Activated CD8-positive, alpha-beta T cell treated with anti-CD3 and anti-CD28 coated beads for 36 hours (primary cell): ENCODE measurements at places on chromosomes 7 and 10. TPM values are rescaled to one million over a fixed set of nuclear protein-coding genes. Genes with fewer than 3 reads are reported as not detected.

- no peak for DNase-seq
Observed at GRCh38 chr7:155458878-155459699, 1.2 kb downstream of the EN2 start.

DNA sequence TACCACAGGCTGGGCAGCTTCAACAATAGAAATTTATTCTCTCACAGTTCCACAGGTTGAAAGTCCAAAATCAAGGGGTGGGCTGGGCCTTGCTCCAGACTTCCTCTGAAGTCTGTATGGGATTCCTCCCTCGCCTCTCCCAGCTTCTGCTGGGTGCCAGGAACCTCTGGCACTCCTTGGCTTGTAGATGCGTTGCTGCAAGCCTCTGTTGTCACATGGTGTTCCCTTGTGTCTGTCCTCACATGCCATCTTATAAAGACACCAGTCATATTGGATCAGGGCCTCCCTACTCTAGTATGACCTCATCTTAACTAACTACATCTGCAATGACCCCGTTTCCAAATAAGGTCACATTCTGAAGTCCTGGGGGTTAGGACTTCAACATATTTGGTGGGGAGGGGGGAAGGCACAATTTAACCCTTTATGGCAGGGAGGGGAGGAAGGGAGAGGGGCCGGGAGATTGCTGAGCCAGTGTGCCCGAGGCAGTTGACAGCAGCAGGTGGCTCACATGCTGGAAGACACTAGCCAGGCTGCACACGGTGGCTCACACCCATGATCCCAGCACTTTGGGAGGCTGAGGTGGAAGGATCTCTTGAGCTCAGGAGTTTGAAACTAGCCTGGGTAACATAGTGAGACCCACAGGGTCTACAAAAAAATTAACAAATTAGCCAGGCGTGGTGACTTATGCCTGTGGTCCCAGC is 18.8 kb downstream of the ZNF282 start:
- DNase-seq: no peak

GRCh38 chr10:80580638-80581468 is 43.2 kb downstream of the SH2D4B start:
- DNase-seq: no peak

DNA sequence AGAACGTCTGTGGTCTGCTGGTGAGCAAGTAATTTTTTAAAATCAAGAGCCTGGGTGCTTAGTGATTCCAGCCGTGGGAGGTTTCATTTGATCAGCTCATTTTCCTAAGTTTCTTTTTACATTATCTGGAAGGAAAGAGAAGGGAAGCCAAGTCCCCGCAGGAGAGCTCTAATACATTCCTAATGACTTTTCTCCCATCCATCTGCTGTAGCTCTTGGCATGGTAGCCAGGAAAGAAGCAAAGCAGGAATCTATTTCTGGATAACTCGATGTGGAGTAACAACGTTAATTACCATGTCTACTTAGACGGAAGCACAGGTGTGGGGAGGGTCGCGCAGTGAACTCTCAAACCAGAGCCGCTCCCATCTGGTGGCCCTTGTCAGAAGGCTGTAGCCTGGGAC is 121.9 kb downstream of the PAXIP1 start:
- no peak for DNase-seq

DNA sequence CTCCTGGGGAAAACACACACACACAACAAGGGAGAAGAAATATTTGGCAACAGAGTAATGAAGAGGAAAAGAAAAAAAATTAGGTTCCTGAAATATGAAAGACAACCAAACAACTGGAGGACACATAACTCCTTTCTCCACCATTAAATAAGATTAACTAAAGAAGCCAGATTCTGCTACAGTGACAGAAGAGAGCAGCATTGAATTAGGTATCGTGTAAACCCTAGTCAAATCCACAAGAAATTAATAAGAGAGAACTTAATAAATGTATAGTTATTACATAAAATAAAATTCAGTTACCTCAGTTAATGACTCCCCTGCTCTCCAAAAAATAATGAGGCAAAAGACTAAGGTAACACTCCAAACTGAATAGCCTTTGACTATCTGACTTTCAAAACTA is 306.7 kb downstream of the CRPPA start:
- no peak for DNase-seq

GRCh38 chr10:70551971-70552422 is 50.5 kb downstream of the PRF1 start:
- DNase-seq: no peak

GRCh38 chr10:124091646-124092249 is 1.6 kb downstream of the CHST15 start:
- peak; percentile 12 for DNase-seq

Gene SHTN1
- not detected for total RNA-seq

- DNase-seq: no peak
Observed at GRCh38 chr10:8594176-8594575, 539.7 kb downstream of the GATA3 start.

- DNase-seq: peak; percentile 97
Observed at GRCh38 chr7:77247206-77247850, 47.7 kb upstream of the FGL2 start.

Gene GPER1
- 0.16 TPM for total RNA-seq

GRCh38 chr10:102147561-102147960 is 4.6 kb upstream of the NOLC1 start:
- DNase-seq: no peak

GRCh38 chr10:58412502-58412961 is 27.3 kb downstream of the TFAM start:
- no peak for DNase-seq

DNA sequence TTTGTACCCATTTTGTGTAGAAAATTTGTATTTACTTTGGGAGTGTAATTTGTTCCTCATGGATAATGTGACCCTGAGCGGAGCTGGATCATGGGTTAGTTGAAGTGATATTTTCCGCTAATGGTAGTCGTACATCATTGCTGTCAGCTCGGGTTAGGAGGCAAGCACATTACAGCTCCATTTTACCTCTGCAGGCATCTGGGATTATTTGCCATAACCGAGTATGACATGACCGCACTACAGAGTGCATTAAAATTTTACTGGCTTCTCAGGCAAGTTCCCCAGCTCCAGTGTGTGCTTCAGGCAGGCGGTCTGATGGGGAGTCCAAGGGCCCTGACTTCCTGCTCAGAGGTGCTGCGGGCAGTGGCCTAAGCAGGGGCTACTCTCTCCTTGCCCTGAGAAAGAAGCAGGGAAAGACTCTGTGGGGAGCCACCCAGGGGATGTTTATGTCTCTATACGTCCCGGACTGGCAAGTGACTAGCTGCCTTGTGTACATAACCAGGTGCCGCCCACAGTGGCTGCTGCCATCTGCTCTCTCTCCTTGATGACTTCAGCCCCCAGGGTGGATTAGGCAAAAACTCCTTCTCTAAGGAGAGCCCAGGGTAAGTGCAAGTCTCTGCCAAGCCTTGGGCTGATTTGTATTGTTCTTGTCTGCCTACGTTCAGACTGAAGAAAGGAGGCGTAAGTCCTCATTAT is 685.3 kb upstream of the GALNT17 start:
- DNase-seq: no peak

- peak; percentile 63 for DNase-seq
Observed at GRCh38 chr10:97673736-97674525, 13.1 kb downstream of the AVPI1 start.

DNA sequence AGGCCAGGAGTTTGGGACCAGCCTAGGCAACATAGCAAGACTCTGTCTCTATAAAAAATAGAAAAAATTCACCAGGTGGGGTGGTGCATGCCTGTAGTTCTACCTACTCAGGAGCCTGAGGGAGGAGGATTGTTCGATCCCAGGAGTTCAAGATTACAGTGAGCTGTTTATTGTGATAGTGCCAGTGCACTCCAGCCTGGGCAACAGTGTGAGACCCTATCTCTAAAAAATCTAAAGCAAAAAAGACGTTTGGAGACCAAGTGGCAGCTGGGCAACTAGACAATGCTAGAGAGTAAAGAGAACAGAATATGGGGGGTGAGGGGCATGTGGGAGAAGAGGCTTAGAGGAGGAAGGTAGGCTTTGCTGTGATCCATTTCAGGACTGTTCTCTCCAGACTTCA is 1.4 kb downstream of the PDSS1 start:
- no peak for DNase-seq

- DNase-seq: no peak
Observed at GRCh38 chr10:17200001-17200911, 1.2 kb downstream of the TRDMT1 start.

GRCh38 chr7:147556317-147556716 is 1034.2 kb upstream of the C7orf33 start:
- DNase-seq: no peak

GRCh38 chr10:50346942-50347341 is 95.6 kb upstream of the ASAH2 start:
- DNase-seq: no peak

DNA sequence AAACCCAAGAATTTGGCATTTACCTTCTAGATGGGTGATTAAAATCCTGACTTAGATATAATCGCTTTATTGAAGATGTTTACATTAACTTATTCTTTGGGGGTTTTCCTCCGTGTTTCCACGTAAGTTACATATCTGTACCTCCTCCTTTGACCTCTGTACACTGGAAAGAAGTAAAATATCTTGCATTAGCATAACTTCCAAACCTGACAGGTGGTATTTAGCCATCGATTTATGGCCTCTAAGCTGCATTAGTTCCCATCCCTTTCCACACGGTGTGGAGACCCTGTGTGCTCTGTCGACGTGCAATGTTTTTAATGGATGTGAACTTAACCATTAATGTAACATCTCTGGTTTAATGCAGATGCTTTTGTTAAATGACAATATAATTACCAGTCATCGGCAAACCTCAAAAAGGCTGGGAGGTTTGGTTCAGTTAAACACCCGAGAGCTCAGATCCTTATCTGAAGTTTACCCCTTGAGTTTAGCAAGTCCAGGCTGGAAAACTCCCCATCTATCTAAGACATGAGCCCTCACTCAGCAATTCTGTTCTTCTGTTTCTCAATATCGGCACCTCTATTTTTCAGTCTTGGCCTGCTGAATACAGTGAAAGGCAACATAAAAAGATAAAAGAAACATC is 295.2 kb downstream of the GATA3 start:
- DNase-seq: no peak

- no peak for DNase-seq
Observed at GRCh38 chr7:30281791-30282190, 2.6 kb upstream of the ZNRF2 start.

Gene TMEM229A
- not detected for total RNA-seq

Gene EEPD1
- total RNA-seq: 0.90 TPM

Gene STEAP2
- total RNA-seq: not detected

DNA sequence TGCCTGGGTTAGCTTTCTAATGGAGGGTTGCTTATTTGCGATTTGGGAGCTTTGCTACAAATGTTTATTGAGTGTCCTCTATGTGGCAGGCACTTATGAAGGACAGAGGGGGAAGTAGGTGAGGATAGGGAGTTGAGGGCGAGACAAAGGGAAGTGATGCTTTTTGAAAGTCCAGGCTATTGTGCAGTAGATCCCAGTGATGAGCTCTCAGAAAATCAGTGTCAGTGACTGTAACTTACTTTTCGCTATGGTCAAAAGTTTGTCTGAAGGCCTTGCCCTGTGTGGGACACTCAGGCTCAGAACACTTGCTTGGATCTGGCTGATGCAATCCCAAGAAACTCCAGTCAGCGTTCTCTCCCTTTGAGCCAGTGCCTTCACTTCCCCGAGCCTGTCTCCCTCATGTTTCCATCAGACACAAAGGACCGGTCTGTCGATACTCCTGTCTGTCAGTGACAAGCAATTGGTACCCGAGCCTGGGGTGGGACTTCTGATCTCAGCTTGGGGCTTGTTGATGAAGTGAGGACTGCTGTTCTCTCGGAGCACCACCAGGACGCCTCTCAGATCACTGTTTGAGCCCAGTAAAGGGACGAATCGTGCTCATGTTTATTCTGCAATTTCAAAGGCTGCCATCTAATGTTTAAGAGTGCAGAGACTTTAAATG is 63.1 kb upstream of the SORCS3 start:
- DNase-seq: no peak

DNA sequence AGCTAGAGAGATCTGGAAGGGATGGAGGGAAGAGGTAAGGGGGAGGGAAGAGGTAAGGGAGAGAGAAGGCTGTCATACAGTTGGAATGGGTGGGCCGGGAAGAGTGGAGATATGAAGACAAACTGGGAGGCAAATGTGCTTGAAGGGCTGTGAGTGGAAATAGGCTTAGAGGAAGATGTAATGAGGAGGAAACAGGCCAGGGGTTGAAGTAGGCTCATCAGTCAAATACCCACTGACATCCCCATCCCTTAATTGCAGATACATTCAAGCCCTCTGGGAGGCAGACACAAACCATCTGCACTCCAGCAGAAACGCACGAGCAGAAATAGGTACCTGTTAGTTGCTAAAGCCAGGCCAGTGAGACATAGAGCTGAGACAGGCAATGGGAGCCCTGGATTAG is 2.1 kb downstream of the SYNPO2L start:
- peak; percentile 11 for DNase-seq

Gene NKX6-2
- not detected for total RNA-seq

GRCh38 chr10:49398000-49398861 is 2.3 kb upstream of the DRGX start:
- peak; percentile 63 for DNase-seq

- DNase-seq: no peak
Observed at GRCh38 chr7:133114519-133114918, 32.6 kb upstream of the CHCHD3 start.

DNA sequence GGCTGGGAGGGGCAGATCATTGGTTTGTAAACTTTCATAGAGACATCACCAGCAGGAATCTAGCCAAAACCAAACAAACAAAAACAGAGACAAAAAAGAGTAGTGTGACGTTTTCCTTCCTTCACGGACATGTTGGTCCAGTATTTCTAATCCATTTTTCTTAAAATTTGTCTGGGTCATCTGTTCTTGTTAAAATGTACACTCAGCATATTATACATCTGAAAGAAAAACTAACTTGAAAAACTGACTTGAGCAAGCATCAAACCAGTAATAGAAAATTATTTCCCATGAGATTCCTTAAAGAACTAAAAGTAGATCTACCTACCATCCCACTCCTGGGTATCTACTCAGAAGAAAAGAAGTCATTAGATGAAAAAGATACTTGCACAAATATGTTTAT is 164.2 kb downstream of the KLF6 start:
- no peak for DNase-seq

- peak; percentile 73 for DNase-seq
Observed at GRCh38 chr7:50331564-50332208, 27.2 kb downstream of the IKZF1 start.

DNA sequence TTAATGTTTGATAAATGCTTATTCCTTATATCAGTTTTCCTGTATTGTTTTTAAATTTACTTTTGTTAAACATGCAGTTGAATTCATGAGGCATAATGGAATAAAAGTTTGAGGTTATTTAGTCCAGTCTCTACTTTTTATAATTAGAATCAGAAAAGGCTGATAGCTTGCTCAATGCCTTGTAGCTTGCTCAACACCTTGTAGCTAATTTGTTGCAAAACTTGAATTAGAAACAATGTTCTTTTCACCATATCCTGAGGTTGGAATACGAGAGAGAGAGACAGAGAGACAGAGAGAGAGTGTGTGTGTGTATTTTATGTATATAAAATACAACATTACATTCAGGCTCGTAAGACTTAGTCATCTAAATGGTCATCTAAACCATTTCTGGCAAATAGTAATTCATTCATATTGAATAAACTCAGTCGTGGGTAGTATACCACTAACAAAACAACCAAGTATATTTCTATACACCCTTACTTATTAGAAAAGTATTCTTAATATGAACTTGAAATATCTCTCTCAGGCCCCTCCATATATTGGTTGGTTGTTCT is 243.5 kb downstream of the ADK start:
- no peak for DNase-seq

GRCh38 chr10:123648595-123648994 is 17.6 kb upstream of the GPR26 start:
- DNase-seq: no peak

Gene MEOX2
- not detected for total RNA-seq

GRCh38 chr7:104206841-104207240 is 972 bp downstream of the ORC5 start:
- DNase-seq: no peak

Gene AQP1
- 0.22 TPM for total RNA-seq

Gene INTS15
- total RNA-seq: 26.8 TPM

GRCh38 chr7:158028290-158028941 is 559.2 kb downstream of the PTPRN2 start:
- DNase-seq: no peak
